ENCODE measurements at places on chromosomes 2 and 18.

DNA sequence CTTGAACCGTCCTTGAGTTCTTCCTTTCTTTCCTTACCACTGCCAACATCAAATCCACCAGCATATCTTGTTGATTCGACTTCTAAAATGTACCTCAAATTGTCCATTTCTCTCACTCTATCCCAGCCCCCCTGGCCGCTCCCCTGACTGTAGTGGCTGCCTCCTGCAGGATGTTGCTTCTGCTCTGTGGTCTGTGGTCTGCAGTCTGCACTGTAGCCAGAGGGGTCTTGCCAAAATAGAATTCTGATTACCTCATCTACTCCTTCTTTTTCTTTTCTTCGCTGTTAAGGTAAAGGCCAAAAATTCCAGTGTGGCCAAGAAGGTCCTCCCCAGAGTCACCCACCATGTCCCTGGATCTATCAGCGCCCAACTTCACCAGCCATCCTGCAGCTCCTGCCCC is 79.5 kb upstream of the ALPP start:
- no peak for DNase-seq

- no peak for DNase-seq
These were observed 12.0 kb upstream of the DGKD start for GRCh38 chr2:233342301-233342700.

- no peak for DNase-seq
These were observed 5.7 kb downstream of the PROC start for GRCh38 chr2:127423880-127424279.

DNA sequence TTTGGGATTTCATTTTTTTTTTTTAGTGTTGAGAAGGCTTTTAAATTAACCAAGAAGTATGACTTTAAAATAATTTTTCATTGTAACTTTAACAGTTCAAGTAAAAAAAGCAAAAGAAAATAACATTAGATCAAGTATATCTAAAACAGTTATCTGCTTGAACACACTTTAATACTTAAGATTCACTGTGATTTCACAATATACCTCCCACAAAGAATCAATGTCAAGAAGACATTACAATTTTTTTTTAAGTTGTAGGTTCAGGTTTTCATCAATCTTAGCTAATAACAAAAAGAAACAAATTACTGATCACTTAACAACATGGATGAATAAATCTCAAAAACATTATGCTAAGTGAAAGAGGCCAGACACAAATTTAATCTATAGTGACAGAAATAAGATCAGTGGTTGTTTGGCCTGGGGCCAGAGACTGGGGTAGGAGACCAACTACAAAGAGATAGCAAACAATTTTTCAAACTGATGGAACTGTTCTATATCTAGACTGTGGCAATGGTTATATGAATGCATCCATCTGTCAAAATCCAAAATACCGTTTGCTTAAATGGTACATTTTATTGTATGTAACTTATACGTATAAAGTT is 74.8 kb upstream of the FRZB start:
- no peak for DNase-seq
